ENCODE measurements at places on chromosomes 4 and X. TPM values are rescaled to one million over a fixed set of nuclear protein-coding genes. Genes with fewer than 3 reads are reported as not detected.

- no peak for DNase-seq
Observed at GRCh38 chr4:165630671-165631070, 242.4 kb upstream of the TLL1 start.

DNA sequence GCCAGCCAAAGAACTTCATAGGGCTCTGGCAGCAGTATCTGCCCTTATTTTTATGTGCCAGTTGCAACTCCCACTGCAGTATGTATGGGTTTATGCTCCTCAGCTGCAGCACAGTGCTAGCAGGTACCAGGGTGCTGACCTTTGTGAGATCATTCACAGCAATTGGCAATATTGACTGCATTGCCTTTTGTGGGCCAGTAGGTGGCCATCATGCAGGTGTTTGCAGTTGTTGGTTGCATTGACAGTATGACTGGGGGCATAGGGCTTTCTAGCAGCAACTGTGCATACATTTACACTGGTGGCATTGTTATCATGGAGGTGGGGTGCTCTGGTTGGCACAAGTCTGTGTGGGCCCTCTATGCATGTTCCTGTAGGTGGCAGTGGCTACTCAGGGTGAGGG is 42.5 kb downstream of the FAAH2 start:
- DNase-seq: no peak

DNA sequence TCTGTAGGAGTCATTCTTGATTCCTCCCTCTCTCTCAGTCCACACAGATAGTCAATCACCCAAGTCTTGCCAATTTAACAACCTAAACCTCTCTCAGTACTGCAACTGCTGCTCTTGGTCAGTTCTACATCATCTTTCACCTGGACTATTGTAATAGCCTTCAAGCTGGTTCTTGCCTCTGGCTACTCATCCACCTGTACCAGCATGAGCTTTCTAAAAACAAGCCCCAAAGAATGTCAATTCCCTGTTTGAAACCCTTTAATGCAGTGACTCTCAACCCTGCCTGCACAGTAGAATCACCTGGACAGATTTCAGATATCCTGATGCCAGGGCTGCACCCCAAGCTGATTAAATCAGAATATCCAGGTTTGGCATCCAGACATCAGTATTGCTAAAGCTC is 48.3 kb downstream of the VGLL1 start:
- no peak for DNase-seq

The TCP11X2 gene
- not detected for total RNA-seq

The PLK4 gene
- 13.5 TPM for total RNA-seq

The MBNL3 gene
- 1.0 TPM for total RNA-seq
